ENCODE measurements at places on chromosomes 2 and 18.

GRCh38 chr18:62950246-62950645 is 234.9 kb downstream of the PHLPP1 start:
- DNase-seq, result no peak

DNA sequence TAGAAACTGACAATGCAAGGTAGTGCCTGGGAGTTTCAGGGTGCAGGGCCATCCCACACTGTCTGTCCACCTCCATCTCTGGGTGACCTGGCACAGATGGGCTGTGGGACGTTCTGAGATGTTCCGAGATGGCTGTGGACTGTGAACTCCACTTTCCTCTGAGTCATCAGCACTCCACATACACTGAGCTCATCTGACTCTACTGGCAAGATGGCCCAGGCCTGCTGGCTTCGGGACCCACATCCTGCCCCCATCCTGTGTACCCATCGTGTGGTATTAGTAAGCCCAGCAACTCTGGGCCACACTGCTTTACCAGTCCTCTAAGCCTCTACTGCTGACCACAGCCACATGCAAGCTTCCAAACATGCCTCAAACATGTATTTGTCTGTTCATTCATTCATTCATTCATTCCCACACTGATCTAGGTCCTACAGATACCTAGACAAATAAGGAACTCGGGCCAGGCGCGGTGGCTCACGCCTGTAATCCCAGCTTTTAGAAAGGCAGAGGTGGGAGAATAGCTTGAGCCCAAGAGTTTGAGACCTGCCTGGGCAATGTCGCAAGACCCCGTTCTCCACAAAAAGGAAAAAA is 124.8 kb upstream of the CXCR4 start:
- DNase-seq, result peak; percentile 20

GRCh38 chr2:202178346-202178958 is 59.9 kb downstream of the SUMO1 start:
- DNase-seq, result peak; percentile 78

GRCh38 chr2:145744541-145745386 is 1224.8 kb upstream of the ZEB2 start:
- peak; percentile 92 for DNase-seq

DNA sequence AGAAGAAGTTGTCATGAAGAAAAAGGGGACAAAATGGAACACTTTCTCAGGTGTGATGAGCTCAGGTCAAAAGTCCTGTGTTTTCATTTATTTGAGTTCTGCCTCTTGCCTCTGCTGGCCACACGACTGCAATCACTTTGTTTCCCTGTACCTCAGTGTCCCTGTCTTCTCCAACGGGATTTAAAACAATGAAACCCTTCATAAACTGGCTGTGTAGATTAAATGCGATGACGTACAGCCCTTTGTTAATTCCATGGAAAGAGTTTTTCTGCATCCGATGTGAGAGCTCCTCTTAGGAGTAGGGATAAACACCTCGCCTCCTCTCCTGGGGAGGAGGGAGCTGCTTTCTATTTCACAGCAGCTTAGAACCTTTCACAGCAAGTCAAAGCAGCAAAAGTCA is 51.5 kb upstream of the CNGA3 start:
- DNase-seq, result no peak

- no peak for DNase-seq
Observed at GRCh38 chr2:21270083-21270491, 146.3 kb downstream of the TDRD15 start.

DNA sequence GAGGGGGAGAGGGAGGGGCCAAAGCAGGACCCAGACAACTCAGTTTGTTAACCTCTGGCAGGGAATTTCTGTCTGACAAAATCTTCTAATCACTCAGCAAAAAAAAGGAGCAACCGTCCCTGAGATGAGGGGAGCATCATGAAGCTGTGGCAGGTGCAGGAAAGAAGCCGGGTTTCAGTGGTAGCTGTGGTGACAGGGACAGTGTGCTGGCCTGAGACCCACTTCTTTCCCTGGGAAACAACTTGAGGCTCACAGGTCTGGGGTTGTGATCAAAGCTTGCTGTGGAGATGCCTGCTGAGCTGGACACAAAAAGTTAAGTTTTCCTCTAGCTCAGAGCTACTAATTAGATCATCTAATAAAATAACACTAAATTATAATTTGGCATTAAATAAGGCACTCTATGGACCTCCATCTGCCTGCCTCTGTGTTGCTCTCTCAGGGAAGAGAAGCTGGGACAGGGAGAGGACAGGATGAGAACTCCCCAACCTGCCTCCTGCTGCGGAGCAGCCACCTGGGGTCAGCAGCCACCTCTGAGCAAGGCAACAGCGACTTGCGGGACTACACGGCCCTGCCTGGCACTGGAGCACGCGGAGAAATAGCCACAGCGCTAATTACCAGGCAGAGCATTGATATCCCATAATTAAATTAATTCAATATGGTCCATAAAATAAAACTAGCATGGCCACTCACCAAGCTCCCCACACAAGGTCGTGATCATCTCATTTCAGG is 104.6 kb upstream of the TEX51 start:
- no peak for DNase-seq

- peak; percentile 21 for DNase-seq
Observed at GRCh38 chr18:10543277-10543676, 17.4 kb downstream of the NAPG start.

DNA sequence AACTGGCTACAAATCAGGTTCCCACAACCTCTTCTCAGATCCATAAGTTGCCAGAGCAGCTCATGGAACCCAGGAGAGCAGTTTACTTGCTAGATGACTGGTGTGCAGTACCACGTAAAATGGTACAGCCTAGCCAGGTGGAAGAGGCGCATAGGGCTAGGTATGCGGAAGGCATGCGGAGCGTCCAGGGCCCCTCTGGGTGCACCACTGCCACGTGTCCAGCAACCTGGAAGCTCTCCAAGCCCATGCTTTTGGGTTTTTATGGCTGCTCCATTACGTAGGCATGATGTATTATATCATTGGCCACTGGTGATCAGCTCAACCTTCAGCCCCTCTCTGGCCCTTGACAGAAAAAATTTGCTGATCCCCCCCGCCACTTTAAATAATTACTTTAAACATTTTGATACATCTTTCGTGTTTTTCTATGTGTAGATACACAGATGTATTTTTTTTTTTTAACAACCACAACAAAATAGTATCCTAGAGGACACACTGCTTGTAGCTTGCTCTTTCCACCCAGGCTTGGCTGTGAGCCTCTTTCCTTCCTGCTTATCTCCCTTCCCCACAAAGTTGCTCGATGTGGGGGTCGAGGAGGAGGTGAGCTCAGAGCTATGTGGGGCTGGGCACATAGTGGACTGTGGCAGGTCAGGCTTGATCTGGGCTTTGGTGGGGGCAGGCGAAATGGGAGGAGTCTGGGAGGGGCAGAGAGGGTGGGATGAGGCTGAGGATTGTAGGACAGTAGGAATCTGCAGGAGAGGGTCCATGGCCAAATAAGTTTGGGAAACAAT is 65.4 kb upstream of the MCFD2 start:
- DNase-seq, result no peak

DNA sequence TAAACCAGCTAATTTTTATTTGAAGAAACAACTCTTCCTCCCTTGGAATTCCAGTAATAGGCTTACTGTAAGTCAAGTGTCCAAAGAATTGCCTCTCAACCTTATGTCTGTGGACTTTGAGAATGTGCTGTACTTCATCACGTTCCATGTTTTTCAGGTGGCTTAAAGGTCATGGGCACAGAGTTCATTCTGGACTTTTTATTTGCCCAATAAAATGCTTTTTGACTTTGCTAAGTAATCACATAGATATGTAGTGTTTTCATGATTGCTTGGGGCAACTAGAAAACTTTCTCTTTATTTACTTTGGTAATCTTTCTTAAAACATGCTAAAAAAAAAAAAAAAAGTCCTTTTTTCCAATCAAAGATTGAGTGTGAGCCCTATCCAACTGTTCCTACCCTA is 10.4 kb upstream of the DNAH7 start:
- no peak for DNase-seq

GRCh38 chr2:142435847-142436246 is 305.0 kb upstream of the LRP1B start:
- DNase-seq, result peak; percentile 31

DNA sequence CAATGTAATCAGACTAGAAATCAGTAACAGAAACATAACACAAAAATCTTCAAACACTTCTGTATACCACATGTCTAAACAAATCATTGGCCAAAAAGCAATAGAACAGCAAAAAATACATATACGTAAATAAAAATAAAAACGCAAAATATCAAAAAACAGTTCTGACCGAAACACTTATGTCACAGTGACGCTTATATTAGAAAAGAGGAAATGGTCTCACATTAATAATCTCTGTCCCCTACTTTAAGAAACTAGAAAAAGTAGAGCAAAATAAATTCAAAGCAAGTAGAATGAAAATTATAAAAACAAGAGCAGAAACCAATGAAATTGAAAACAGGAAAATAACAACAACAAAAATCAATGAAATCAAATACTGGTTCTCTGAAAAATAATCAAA is 41.9 kb downstream of the TMEM131 start:
- DNase-seq, result no peak

- no peak for DNase-seq
Observed at GRCh38 chr2:16728351-16729136, 62.9 kb upstream of the CYRIA start.

GRCh38 chr2:230268606-230269243 is 43.2 kb downstream of the SP140 start:
- DNase-seq, result peak; percentile 48

DNA sequence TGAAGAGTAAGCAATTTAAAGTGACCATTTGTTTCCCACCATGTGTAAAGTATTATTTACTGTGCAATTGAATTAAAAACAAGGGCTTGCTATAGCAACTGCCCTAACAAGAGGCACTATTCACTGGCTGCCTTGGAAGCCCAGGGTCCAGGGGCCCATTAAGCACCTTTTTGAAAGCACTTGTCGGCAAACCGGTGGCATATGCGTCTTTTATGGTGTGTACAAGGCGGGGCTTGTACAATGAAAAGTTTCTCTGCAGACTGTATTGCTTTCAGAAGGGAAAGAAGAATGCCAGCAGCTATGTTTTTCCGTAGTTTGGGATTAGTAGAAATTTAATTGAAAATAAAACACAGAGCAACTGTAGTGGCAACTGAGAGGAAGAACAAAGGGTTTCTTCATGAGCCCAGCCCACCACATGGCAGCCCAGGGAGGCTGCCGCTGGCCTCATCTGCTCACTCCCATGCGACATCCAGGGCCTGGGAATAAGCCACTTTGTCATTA is 279.5 kb upstream of the PARD3B start:
- DNase-seq, result no peak

DNA sequence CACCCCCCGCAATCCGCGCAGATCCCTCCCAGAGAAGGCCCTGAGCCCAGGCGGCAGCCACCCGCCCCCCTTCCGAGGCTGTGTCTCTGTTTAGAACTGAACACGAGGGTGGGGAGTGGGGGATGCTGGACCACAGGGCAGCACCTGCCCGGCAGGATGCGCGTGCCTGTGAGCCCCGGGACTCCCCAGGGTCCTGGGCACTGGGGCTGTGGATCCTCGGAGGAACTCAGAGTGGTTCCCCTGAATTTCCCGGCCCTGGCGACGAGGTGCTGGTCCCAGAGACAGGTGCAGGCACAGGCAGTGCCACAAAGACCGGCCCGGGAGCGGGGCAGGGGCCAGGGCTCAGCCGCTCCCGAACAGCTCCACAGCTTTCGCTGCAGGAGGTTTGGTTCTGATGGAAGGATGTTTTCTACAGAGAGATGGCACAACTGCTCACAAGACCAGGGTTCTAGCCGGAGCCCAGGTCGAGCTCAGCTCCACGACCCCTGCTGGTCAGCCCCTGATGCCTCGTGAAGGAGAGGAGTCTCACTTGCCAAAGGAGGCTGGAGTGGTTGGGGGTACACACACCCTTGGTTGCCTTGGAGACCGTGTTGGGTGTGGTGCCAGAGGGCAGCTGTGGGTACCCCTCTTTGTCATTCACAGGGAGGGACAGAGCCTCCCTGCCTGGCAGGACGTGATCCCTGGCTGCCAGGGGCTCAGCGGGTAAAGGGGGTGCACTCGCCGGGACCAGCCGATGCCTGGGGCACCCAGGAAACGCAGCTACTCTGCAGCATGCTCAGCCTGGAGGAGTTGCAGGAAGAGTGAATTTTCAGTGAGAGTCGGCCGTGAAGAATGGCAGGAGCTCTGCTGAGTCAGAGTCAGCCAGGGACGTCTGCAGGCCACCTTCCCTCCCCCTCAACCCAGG is 4.4 kb upstream of the NEU4 start:
- DNase-seq, result peak; percentile 17

- no peak for DNase-seq
Observed at GRCh38 chr18:21433436-21433835, 167.1 kb downstream of the ESCO1 start.

DNA sequence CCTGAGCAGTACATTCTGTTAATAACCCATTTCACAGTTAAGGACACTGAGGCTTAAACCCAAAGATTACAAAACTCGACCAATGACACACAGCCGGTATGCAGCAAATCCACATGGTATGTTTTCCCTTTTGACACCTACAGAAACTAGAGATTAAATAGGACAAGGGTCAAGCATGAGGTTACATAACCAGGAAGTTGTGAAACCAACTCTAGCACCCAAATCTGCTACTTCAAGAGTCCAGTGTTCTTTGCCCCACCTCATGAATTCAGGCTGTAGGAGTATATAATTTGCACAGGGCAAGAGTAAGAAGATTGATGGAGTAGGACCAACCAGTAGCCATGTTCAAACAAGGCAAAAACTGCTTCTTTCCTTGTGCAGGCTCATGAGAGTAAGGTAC is 249.8 kb downstream of the BCL11A start:
- no peak for DNase-seq

GRCh38 chr2:46446871-46447568 is 32.3 kb upstream of the TMEM247 start:
- DNase-seq, result peak; percentile 57

DNA sequence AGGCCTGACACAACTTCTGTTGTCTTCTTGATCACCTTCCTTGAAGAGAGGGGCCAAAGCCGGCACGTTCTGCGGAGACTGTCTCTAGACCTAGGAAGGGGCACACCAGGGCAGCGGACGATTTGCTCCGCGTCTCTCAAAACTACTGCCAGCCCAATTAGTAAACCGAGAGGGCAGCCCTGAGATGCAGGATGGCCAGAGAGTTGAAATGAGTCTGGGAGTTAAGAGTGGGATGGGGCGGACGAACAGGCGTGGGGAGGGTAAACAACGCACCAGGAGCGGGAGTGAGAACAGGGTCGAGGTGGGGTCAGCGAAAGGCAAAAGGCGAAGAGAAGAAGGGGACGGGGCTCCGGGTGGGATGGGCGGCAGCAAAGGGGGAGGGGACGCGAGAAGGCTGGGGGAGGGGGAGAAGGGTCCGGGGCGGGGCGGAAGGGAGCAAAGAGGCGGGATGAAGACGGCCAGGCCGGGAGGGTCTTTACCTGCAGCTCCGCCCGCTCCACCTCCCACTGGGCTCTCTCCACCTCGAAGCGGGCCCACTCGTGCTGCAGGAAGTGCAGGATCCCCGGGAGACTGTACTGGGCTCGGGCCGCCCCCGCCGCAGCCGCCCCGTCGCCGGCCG is 476 bp downstream of the STRN start:
- DNase-seq, result peak; percentile 14

- peak; percentile 40 for DNase-seq
Observed at GRCh38 chr2:169895294-169895985, 68.2 kb downstream of the UBR3 start.

All from choroid plexus epithelial cell (primary cell).